ENCODE measurements at places on chromosomes 2 and 18. TPM values are rescaled to one million over a fixed set of nuclear protein-coding genes. Genes with fewer than 3 reads are reported as not detected.

GRCh38 chr18:9563331-9563730 is 51.0 kb downstream of the PPP4R1 start:
- DNase-seq = no peak

- no peak for DNase-seq
These were observed 413 bp downstream of the ALKAL2 start for GRCh38 chr2:287471-287885.

GRB14 gene
- 3.8 TPM for total RNA-seq

GAREM1 gene
- 2.8 TPM for total RNA-seq

DNA sequence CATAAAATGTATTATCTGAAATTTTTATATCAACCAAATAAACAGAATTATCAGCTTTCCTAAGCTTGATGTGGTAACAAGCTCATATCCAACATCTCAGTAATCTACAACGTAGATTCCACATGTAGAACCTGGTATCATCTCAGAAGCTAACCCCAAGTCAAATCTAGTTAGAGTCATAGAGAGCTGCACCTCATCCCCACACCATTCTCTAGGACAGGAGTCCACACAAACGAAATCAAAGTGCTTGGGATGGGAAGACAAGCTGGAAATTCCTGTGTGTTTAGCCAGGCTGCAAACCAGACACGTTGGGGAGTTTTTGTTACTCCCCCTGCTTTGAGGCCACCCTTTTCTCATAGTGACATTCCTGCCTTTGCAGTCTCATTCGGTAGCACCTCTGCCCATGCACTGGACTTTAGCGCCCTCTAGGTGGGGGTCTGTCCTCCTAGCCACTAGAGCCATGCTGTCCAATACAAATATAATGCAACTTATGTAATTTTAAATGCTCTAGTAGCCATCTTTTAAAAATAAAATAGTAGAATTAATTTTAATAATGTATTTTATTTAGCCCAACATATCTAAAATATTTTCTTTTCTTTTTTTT is 28.1 kb upstream of the SATB2 start:
- DNase-seq = peak; percentile 56

C2orf80 gene
- not detected for total RNA-seq

DNA sequence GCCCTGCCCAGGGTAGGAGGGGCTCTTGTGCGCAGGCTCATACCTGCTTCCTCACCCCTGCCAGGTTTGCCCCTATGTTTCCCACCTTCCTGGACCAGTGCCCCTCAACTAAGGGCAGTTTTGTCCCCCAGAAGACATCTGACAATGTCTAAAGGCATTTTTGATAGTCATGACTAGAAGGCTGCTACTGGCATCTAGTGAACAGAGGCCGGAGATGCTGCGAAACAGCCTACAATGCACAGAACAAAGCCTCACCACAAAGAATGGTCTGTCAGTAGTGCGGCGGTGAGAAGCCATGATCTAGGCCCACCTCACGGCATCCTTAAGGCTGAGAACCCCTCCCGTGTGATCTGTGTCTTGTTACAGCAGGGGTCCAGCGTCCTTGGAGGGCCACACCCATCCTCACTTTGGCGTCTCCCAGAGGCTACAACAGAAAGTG is 96.0 kb downstream of the TMEM17 start:
- no peak for DNase-seq

- DNase-seq = peak; percentile 38
These were observed 69.3 kb upstream of the MEX3C start for GRCh38 chr18:51266773-51267172.

GNLY gene
- total RNA-seq = not detected

GRCh38 chr2:235262750-235263149 is 231.1 kb upstream of the AGAP1 start:
- no peak for DNase-seq

- DNase-seq = no peak
These were observed 232.2 kb downstream of the IKZF2 start for GRCh38 chr2:212919238-212919637.

LINC00305 gene
- total RNA-seq = not detected

DNA sequence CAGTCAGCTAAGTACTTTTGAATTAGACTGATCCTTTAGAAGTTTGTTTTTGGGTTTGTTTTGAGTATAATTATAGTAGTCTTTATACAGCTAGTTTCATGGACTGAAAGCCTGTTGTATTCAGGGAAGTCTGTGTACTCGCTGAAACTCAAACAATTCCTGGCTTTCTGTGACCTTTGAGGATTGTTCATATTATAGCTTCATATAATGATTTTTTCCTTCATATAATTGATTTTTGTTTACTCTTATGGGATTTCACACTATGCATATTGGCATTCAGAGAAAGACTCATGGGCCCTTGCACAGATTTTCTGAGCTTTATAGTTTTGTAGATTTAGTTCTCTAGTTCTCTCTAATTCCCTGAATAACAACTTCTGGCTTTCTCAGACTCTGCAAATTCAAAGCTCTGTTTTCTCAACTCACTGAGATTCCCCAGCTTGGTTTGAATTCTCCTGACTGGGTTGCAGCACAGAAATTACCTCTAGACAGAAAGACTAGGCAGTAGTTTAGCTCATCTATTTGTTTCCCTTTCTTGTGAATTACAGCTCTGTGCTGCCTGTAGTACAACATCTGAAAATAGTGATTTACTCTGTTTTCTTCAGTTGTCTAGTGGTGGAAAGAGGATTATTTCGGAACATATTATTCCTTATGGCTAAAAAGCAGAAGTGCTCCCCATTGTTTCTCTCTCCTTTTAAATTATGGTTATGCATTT is 495.9 kb upstream of the CNTNAP5 start:
- DNase-seq = no peak

DNA sequence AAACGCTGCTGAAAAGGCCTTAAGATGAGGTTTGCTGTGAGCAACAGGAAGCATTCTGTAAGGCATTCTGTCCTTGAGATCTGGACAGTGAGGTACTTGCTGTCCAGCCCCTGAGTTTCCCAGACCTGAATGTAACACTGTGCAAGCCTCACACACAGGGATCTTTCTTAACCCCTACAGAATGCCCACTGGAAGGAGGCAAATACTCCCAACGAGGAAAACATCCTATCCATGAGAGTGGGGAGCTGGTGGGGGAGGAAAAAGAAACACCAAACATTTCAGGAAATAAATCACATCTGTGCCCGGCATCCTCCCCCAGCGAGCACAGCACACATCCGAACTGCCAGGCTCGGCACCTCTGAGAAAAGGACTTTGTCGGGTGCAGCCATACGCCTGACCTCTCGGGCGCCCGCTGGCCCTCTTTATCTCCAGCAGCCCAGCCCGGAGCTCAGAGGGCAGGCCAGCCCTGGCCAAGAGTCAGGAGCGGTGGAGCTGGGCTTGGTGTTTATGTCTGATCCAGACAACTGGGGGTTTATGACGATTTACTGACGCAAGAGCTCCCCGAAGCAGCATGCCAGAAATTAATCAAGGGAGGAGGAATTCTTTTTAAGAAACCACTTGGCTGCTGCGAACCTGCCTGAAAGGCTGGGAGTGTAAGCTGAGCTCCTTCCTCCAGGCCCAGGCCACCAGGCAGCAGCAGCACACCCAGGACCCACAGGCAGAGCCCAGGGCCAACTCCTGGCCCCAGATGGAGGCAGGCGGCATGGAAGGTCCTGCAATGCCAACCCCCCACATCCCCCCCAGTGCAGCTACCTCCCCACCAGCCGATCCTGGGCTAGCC is 72.2 kb downstream of the HDAC4 start:
- no peak for DNase-seq

LAMA3 gene
- total RNA-seq = 0.56 TPM

DNA sequence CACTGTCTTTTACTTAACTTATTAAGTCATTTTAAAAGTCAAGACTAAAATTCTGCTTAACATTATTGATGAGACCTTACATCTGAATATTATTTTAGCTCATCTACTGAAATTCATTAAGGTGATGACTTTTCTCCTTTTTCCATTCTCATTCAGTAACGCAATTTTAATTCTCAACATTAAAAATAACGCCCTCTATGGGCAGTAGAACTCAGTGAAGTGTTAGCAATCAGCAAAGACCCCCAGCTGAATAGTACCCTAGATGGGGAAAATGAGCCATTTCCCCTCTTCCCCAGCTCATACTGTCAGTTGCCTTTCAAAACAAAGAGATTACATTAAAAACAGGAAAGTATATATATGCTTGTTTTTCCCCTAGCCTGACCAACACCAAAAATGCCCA is 203.3 kb downstream of the NR4A2 start:
- no peak for DNase-seq

All from HT1080 (cell line).